Amniotic stem cell (primary cell): ENCODE measurements at places on chromosomes 7 and 10.

DNA sequence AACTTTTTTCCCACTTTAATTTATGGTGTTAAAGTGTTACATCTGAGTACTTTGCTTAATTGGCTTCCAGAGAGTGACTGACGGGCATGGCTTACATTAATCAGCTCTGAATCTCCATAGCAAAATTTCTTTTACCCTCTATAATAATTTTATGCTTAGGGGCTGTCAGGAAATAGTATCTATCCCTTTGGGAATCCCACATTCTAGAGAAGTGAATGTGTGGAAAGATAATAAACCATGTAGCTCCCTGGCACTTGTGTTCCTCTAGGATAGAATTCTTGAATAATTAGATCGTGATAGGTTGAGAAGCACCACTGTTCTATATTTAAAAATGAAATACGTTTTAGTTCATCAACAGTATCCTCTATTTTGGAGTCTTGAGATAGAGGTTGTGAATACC lies 89.6 kb downstream of the DNAJB9 start:
- DNase-seq = no peak

DNA sequence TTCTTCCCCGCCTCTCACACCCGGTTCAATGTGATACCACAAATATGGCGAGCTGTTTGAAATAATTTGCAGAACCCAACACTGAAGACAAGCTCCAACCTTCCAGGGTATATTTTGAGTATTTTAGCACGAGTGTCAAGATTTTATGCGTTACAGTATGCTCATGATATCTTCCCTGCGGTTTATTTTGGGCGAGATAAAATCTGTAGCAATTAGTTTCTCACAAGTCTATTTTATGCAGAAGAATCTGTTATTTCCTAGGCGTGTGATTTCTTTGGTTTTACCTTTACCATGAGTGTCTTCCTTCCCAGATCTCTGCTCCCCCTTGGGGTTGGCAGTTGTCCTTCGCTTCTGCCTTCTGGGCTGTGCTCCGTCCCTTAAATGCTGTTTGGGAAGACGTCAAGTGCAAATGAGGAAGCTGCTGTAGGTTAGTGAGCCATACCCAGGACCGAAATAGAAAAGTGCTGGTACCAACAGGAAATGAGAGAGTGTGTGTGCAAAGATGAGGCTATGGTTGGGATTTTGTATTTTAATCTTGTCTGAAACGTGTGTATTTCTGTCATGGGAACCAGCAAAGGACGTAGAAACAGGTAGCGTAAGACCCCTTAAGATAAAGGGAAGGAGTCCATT lies 299.8 kb downstream of the KLF6 start:
- DNase-seq = no peak

- DNase-seq = no peak
Observed at GRCh38 chr10:3395458-3395861, 222.9 kb upstream of the PITRM1 start.

DNA sequence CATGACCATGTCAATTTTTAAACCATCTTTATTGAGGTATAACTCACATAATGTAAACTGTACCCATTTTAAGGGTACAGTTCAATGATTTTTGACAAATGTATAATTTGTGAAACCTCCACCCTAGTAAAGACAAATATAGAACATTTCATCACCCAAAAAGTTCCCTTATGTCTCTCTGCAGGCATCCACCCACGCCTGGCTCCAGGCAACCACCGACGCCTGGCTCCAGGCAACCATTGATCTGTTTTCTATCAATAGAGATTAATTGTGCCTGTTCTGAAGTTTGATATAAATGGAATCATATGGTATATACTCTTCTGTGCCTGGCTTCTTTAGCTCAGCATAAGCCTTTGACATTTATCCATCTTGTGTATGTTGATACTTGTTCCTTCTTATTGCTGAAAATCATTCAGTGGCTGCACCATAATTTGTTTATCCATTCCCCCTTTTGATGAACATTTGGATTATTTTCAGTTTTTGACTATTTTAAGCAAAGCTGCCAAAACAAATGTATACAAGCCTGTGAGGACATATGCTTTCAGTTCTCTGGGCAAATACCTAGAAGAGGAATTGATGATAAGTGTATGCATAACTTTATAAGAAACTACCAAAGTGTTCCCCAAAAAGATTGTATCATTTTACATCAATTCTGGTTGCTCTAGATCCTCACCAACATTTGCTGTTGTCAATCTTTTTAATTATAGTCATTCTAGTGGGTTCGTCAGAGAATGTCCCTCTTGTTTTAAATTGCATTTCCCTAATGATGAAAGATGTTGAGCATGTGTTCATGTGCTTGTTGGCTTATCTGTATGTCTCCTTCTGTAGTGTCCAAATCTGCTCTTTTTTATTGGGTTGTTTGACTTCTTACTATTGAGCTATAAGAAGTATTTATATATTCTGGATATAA lies 55.7 kb upstream of the HECTD2 start:
- DNase-seq = no peak

- no peak for DNase-seq
Observed at GRCh38 chr7:93375603-93376002, 143.4 kb downstream of the VPS50 start.
